ENCODE measurements at places on chromosomes 7 and 10.
A peak's percentile ranks its signal among the peaks of the same experiment; 100 is the strongest.

DNA sequence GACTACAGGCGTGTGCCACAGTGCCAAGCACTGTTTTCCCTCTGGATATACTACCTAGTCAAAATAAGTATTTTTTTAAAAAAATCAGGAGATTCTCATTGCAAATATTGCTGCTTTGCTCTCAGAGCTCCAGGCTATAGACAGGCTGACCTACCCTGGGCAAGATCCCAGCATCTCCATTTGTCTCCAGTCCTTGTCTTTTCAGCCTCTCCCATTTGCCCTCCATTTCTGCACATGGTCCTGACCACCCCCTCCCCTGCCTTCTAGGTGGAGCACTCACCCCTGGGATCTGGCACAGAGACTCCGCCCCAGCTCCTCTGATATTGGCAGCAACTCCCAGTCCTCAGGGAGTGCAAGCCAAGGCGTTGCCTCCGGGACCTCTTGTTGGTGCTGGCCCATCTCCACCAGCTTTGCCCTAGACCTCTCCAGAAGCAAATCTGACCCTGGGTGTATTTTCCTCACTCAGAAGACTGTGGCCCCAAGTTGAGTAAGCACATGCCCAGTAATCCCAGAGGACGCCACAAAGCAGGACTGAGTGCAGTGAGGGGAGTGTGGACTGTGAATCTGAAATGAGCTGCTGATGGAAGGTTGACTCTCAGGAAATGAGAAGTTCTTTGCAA lies 120.6 kb downstream of the MTPAP start:
- DNase-seq: no peak

- no peak for DNase-seq
These were observed 22.7 kb downstream of the HECW1 start for GRCh38 chr7:43135129-43135528.

DNA sequence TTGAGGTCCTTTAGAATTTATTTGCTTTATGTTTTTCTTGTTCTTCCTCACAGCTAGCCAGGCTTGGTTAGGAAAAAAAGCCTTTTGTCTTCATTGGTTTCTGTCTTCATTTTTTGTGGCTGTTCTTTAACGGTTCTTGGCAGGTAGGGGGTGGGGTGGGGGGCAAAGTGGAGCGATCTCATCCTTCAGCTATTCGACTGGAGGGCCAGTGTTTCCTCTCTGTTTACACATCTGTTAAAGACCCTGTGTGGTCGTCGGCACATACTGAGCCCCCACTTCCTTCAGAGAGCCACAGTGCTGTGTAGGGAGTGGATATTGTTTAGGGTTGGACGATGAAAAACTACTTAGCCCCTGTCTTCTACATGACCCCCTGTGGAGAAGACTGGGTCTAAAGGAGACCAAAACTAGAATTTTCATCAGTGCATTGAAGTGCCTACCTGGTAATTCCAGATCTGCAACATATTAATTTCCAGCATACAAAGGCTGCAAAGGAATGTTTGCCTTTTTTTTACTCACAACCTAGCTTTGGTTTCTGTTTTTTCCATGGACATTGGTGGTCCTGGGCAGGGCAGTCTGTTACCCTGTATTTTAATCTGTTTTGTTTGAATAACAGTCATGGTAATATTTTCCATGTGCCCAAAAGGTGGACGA lies 29.0 kb downstream of the PRPF18 start:
- no peak for DNase-seq

DNA sequence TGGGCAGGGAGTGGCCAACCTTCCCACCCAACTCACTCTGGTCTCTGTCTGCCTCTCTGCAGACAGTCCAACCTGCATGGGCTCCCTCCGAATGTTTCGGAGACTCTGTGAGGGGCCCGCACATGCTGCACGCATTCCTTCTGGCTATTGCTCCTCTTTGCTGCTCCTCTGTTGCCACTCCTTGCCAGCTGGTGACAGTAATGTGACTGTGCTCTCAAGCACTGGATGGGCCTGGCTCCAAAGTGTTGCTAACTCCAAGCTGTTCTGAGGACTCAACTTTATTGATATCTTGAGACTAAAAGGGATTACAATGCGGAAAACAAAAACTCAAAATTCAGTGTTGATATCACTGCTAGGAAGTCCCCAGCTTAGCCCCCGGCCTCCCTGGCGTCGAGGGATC lies 105.4 kb upstream of the KIF5B start:
- no peak for DNase-seq

- DNase-seq: no peak
These were observed 138.1 kb downstream of the ARHGAP22 start for GRCh38 chr10:48466611-48467240.

- peak; percentile 40 for DNase-seq
These were observed 10.4 kb upstream of the FGFR2 start for GRCh38 chr10:121608469-121609190.

DNA sequence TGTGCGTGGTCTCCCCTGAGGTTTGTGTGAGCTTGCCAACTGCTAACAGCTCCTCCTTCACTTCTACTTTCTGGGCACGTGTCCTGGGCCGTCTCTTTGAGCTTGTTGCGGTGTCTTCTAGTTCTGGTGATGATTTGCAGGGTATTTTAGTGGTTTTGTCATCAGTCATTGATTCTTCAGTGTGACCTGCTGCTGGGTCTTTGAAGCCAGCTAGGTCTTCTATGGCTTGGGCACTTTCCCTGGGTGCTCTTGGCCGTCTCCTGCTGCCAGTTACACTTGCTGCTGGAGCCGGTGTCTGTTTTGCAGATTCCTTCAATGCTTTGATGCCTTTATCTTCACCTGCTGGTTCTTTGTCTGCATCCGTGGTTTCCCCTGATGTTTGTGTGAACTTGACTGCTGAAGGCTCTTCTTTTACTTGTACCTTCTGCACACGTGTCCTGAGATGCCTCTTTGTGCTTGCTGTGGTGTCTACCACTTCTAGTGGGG lies 23.0 kb downstream of the MKI67 start:
- DNase-seq: no peak

GRCh38 chr7:29588900-29589696 lies 25.5 kb downstream of the PRR15 start:
- no peak for DNase-seq

DNA sequence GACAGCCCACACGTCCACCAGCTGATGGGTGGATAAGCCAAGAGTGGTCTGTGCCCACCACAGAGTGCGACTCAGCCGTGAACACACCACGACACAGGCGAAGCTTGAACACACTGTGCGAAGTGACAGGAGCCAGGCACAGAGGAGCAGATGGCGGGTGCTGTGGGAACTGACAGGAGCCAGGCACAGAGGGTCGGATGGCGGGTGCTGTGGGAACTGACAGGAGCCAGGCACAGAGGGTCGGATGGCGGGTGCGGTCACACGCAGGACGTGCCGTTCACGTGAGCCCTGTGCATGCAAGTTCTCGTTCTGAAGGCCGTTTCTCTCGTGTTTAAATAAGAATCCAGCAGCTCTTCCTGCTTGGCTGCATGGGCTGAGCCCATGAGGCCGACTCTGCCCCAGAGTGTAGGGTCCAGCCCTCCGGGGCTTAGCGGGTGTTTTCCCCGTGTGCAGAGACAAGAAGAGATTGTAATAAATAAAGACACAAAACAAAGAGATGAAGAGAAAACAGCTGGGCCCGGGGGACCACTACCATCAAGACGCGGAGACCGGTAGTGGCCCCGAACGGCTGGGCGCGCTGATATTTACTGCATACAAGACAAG lies 5.9 kb upstream of the ADAP1 start:
- DNase-seq: no peak

GRCh38 chr7:37982423-37982822 lies 62.0 kb downstream of the EPDR1 start:
- no peak for DNase-seq

GRCh38 chr10:31607481-31607880 lies 288.5 kb downstream of the ZEB1 start:
- no peak for DNase-seq

Measured in D721Med (cell line).